ENCODE measurements at places on chromosomes 4 and X. TPM values are rescaled to one million over a fixed set of nuclear protein-coding genes. Genes with fewer than 3 reads are reported as not detected.

- no peaks in the 10 kb centered on the region for H3K36me3 ChIP-seq
- DNase-seq: no peak
- no peak overlapping the region for H3K4me3 ChIP-seq
- no peak overlapping the region for H3K27ac ChIP-seq
Measured at GRCh38 chr4:86959588-86960500, 25.0 kb downstream of the AFF1 start.

- H3K4me3 ChIP-seq: no peak overlapping the region
- no peaks in the 10 kb centered on the region for H3K4me1 ChIP-seq
- no peaks in the 10 kb centered on the region for H3K36me3 ChIP-seq
- H3K27me3 ChIP-seq: no peaks in the 10 kb centered on the region
- no peak for DNase-seq
Measured at GRCh38 chrX:47321823-47322371, 48.5 kb upstream of the ZNF157 start.

DNA sequence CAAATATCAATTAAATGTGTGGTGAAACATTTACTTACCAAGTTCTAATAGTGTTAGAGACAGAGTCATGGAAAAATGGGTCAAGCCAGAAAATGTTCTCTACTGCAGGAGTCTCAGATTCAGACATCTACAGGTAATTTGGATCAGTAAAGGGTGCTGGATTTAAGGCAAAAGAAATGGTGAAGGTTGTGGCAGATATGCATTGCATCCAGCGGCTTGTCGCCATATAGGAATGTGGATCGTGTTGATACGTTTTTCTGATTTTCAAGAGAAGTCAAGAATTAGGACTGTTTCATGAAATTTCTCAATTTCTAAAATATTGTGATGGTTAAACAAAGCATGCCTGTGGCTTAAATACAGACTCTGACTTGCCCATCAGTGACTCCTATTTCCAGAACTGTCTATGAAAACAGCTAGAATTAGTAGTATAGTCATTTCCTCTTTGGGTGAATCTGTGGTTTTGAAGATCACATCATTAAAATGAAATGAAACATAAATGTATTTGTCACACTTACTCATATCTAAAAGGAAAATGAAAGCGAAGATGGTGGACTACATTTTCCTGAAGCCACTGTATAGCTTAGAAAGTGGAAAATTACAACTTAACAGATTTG, 110.1 kb upstream of the VEGFC start:
- H3K4me1 ChIP-seq: no peaks in the 10 kb centered on the region
- no peak for DNase-seq
- H3K4me3 ChIP-seq: no peak overlapping the region
- H3K27ac ChIP-seq: no peak overlapping the region

FAM184B gene
- not detected for polyA plus RNA-seq

SSX4 gene
- not detected for polyA plus RNA-seq

COL25A1 gene
- not detected for polyA plus RNA-seq

All from naive thymus-derived CD4-positive, alpha-beta T cell (primary cell).